Fibroblast of villous mesenchyme (primary cell): ENCODE measurements at places on chromosomes 2 and 18. TPM values are rescaled to one million over a fixed set of nuclear protein-coding genes. Genes with fewer than 3 reads are reported as not detected.

- no peak for DNase-seq
Observed at GRCh38 chr2:119795309-119796303, 35.9 kb downstream of the PTPN4 start.

GRCh38 chr18:45046228-45046627 lies 365.5 kb downstream of the SETBP1 start:
- DNase-seq: no peak

The TCF23 gene
- total RNA-seq: not detected in 2 replicates

DNA sequence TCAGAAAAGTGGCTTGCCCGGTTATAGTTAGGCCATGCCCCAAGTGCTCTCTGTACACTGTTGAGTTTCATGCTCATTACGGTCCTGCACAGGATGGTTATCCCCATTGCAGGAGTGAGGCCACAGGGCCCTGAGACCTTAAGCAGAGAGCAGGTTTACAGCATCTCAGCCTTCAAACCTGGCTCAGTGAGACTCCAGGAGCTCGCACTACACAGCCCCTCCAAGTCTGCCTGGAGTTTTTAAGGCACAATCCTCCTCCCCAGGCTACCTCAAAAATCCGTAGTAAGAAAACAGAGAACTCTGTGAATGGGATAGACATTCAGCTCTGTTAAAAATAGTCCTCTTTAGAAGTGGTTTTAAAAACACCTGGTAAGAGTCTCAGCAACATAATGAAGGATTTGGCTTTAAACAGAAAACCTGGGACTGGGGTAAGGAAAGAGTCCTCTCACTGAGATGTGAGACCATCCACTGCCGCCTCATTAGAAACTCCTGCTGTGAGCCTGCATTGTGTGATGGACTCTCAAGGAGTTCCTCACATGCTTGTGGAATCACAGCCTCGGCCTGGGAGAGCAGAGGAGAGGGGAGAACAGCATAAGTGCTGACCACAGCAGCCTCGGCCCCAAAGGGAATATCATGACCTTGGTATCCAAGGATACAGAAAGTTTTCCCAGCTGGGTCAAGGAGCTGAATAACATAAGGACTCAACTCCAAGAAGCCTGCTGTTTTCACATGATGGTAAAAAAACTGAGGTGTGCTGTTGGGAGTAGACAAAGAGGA lies 214.8 kb downstream of the ATAD2B start:
- DNase-seq: peak; percentile 65

The CCBE1 gene
- 7.4 and 10.4 TPM in 2 replicates for total RNA-seq

The MYO5B gene
- total RNA-seq: under 0.01 TPM in 2 replicates

The EPG5 gene
- 45.1 and 161 TPM in 2 replicates for total RNA-seq
